ENCODE measurements at places on chromosomes 2 and 18.

- DNase-seq: peak; percentile 16
These were observed 35.2 kb downstream of the TMEM163 start for GRCh38 chr2:134683561-134684112.

GRCh38 chr2:200575957-200576356 lies 9.9 kb upstream of the AOX1 start:
- DNase-seq: peak; percentile 39

DNA sequence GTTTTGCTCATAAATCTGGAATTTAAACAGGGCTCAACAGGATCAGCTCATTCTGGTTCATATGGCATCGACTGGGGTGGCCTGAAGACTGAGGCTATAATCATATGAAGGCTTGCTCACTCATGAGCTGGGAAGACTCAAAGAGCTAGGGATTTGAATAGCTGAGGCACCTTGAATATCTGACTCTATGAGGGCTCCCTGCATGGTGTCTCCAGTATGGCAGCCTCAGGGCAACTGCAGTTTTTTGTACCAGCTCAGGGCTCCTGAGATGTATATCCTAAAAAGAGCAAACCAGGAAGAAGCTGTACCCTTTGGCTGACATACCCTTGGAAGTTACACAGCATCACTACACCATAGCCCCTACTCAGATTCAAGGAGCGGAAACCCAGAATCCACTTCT lies 15.3 kb upstream of the GPR39 start:
- DNase-seq: no peak

DNA sequence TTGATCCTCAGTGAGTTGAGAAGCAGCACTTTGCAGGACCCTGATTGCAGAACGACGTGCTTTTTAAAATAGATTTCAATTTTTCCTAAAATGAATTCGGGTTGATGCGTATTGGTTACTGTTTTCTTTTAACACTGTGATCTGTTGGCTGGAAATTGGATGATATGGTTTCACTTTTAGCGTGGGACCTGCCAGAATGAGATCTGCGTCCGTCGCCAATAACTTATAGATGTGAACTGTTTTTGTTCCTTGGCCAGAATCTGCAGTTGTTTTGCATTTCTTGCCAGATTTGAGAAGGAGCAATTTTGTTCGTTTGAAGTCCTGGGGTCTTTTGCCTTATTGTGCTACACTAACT lies 703 bp downstream of the UGGT1 start:
- DNase-seq: no peak

- no peak for DNase-seq
These were observed 62.5 kb downstream of the RRM2 start for GRCh38 chr2:10185046-10185445.

DNA sequence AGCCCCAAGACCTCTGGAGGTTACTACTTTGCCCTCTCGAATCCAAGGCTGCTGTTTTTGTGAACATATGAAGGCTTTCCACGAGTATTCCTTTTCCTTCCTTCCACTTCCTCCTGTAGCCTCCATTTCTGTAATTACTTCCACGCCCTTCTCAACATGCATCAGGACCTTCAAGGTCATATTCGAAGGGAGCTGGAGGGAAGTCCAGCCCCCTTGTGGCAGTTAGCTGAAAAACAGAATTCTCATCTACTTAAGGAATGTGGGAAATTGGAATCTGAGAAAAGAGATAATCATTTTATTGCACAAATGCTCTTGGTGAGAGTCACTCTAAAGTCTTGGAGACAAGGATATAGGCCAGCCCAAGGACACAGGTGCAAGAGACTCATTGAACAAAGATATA lies 1000.2 kb downstream of the TDRD15 start:
- no peak for DNase-seq

- no peak for DNase-seq
These were observed 30.3 kb downstream of the KIDINS220 start for GRCh38 chr2:8806885-8807704.

GRCh38 chr18:43125471-43125870 lies 10.0 kb upstream of the RIT2 start:
- no peak for DNase-seq

DNA sequence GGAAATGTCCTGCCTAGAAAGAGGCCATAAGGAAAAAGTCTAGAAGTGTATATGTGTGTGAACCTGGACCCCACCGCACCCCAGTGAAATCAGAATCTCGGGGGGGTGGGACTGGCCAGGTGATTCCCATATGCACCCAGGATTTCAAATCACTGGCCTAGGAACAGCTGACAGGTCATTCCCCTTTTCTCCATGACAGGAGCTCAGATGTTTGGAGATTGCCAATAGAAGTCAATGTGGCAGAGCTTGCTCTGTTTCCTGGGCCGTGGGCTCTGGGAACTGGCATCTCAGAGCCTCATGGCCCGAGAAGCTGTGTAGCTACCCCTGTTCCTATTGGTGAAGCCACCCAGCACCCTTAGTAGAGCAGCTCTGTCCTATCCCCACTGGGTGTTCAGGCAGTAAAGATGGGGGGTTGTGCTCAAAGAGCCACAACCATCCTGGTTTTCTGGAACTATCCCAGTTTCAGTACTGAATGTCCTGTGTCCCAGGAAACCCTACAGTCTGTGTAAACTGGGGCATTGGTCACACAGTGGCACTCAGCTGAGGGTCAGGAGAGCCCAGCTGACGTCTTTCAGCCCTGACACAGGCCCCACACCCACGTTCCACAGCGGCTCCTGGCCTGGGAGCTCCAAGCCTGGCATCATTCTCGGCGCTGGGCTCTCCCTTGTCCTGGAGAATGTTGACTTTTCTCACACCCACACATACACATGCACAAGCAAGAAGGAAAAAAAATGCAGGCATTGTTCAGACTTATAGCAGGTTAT lies 18.9 kb downstream of the GNLY start:
- DNase-seq: no peak

DNA sequence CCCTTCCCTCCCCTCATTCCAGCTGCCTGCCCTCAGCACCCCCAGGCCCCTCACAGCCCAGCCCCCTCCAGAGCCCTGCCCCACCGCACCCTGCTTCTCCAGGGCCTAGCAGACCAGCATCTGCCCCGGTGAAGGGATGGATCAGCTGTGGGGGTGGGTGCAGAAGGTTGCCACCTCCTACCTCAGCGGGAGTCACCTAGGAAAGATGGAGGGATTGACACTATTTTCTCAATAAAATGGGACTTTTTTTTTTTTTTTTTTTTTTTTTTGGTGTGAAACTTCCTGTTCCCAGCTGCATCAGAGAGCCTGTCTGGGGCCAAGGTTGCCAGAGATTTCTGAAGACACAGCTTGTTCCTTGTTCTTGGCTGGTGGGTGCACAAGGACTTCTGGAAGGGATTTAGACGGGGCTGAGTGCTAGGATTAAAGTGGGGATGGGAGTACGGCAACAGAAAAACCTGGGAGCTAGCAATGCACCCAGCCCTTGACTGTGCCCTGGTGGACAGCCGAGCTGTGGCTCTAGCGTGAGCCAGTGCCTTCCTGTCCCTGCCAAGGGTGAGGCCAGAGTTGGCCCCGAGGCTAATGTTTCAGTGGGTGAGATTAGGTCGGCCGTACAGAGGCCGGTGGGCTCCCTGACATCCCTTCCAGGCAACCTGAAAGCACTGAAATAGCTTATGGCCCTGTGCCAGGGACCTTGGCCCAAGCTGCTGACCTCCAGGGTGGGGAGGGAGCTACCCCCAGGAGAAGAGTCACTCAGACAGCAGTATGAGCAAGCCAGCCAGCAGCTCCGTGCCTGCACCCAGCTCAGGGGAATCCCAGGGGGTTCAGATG lies 4.6 kb downstream of the B3GNT7 start:
- no peak for DNase-seq

DNA sequence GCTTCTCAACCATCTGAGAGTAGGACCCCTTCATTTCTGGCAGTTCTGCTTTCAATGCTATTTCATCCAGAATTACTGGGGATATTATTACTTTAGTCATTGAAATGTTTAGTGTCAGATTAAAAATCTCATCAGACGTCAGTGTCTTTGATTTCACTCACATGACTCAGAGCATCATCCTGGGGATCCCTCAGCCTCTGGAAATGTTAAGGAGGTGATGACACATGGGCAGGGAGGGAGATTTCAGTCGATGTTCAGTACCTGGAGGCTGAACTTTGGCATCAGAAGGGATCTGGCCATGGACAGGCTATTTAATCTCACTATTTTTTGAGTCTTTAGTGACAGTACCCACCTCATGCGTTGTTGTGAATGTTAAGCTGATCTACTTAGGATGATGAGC lies 39.1 kb downstream of the OSBPL6 start:
- DNase-seq: no peak

GRCh38 chr18:59874166-59874565 lies 25.6 kb upstream of the PMAIP1 start:
- DNase-seq: no peak

GRCh38 chr2:69961496-69961895 lies at the start of gene ASPRV1:
TSS of gene ASPRV1 (minus strand) at chr2:69961631. CDS start at chr2:69961436, 195 bp downstream.
- no peak for DNase-seq

DNA sequence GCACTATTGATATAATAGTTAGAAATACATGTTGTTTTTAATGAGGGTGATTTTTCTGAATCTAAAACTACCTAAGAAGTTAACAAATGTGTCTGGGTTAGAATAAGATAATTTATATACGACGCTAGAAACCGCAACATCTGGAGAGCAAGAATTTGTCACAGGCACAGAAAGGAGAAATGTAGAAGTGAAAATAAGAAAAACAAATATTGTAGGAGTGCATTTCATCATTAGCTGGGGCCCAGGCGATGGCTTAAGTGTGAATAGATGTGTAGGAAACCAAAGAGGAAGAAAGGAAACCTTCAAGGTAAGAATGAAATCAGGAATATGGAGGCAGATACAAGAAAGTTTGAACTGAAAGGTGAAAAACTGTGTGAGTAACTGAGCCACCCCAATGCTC lies 90.3 kb downstream of the LRP2 start:
- no peak for DNase-seq

DNA sequence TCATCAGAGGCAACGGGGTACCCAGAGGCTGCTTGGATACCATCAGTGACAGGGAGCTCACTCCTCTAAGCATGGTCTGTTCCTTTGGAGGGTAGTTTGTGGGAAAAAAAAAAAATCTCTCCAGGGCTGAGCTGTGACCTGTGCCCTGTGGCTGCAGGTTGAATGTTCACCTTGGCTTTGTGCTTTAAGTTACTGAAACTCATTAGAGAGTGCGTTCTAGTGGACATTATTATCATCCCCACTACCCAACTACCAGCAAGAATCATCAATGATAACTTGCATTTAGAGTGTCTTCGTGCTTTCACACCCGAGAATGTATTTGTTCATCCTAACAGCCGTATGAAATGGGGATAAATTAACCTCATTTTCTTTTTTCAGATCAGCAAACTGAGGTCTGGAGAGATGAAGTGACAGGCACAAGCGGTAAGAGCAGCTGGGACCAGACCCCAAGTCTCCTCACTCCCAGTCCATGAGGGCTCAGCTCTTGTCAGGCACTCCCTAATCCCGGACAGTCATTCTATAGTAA lies 157.5 kb upstream of the MYCN start:
- DNase-seq: no peak

DNA sequence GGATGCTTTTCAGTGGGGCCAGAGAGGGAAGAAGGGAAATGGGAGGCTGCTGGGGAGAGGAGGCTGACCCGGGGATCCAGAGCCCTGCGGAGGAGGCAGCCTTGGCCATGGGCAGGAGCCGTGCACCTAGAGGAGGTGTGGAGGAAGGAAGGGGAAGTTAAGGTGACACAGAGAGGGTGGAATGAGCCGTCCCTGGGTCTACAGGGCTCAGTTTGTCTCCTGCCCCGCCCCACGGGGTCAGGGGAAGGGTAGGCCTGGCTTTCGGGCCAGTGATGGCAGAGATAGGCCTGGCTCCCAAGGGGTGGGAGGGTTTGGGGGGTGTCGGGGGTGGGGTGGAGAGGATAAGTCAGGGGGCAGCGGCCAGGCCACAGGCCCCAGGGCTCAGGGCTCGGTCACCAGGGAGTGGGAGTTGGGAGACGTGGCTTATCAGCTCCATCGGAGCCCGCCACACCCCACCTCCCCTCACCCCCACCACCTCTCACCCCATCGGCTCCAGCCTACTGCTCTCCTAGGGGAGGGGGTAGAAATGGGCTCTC lies 39.5 kb upstream of the NOTO start:
- no peak for DNase-seq

- no peak for DNase-seq
These were observed 178.5 kb downstream of the DIS3L2 start for GRCh38 chr2:232139786-232140562.

DNA sequence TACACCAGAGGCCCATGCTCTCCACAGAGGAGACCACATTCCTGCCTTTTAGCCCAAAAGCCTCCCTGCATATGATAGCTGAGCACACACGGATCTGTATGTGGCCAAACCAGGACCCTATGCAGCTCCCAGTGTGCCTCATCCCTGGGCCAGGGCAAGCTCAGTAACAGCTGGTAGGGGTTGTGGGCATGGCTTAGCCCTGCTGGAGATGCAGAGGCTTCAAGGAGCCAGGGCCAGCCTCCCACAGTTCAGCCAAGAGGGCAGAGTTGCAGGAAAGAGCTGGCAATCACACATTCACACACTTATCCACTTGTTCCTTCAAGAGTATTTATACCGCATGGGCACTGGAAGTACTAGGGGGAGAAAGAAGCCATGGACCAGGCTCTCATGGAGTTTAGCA lies 1.6 kb upstream of the LIMS2 start:
- no peak for DNase-seq

- no peak for DNase-seq
These were observed 15.6 kb upstream of the FHOD3 start for GRCh38 chr18:36281936-36282335.

GRCh38 chr2:192072778-192073177 lies 122.0 kb downstream of the TMEFF2 start:
- no peak for DNase-seq

DNA sequence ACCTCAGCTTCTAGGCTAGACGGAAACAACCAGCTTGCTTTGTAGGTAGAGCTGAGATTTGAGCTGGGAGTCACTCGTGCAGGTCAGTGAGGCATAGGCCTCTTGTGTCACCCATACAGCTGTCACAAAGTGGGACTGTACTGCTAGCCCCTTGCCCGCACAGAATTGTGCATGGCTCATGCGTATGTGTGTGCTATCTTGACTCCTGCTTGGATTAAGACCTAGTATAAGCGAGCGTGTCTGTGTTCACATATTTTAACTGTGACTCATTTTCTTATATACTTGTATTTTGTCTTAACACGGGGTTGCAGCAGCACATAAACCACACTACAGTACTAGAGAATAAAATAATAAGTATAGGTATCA lies 20.1 kb downstream of the CEP68 start:
- no peak for DNase-seq

DNA sequence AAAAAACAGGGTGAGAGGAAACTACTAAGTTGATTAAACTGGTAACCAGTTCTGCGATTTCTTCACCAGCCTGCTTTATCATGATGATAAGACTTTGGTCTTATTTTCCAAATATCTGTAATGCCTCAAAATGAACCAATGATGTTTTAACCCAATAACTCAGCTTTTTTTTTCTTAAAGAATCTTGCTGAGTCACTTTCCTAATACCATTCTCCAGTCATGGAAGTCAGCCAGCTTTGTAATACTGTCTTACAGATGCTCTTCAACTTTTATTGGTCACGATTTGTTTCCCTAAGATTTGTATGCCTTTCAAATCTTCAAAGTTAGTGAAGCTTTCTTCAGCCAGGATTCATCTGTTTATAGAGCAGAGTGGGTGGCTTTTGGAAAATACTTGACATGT lies 47.7 kb upstream of the SMIM21 start:
- no peak for DNase-seq
